Cardiac fibroblast (primary cell): ENCODE measurements at places on chromosomes 5 and 9.

- no peak for DNase-seq
Observed at GRCh38 chr9:6656614-6657300, 11.2 kb upstream of the GLDC start.

- peak; percentile 56 for DNase-seq
Observed at GRCh38 chr5:167671176-167671575, 620.3 kb upstream of the WWC1 start.

- DNase-seq = no peak
Observed at GRCh38 chr9:87406543-87407166, 91.0 kb upstream of the DAPK1 start.

GRCh38 chr5:50792843-50793242, 126.4 kb downstream of the PARP8 start:
- no peak for DNase-seq

GRCh38 chr5:154758493-154758892, 3.3 kb downstream of the LARP1 start:
- DNase-seq = no peak

GRCh38 chr9:34684816-34685215, 6.3 kb downstream of the CCL19 start:
- DNase-seq = no peak

GRCh38 chr5:77851176-77852067, 75.3 kb upstream of the TBCA start:
- DNase-seq = peak; percentile 34

- peak; percentile 27 for DNase-seq
Observed at GRCh38 chr9:89606624-89607311, 2.0 kb downstream of the GADD45G start.

- DNase-seq = no peak
Observed at GRCh38 chr5:61207884-61208283, 45.6 kb upstream of the SMIM15 start.

GRCh38 chr5:66922881-66923280, 273.7 kb downstream of the CD180 start:
- DNase-seq = no peak

DNA sequence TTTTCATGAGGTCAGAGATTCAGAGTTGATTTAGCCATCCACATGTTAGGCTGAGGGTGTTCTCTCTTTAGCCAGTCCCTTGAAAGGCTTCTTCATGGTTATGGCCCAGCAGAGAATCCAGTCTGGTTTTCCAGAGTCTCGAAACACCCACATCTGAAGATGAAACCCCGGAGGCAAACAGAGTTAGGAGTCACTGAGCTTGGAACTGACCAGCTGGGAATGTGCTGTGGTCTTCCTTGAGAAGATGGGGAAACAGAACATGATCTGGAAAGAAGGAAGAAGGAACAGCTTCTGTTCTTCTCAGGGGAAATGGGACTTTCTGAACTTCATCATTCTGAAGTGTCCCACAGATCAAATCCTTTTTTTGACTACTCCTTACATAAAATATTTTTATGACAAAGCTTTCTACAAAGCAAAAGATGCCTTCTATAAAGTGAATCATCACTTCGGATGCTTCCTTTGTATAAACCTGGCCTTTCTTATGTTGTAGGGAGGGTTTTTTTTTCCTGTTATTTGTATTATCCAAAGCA, 45.4 kb downstream of the ZNF618 start:
- peak; percentile 14 for DNase-seq

DNA sequence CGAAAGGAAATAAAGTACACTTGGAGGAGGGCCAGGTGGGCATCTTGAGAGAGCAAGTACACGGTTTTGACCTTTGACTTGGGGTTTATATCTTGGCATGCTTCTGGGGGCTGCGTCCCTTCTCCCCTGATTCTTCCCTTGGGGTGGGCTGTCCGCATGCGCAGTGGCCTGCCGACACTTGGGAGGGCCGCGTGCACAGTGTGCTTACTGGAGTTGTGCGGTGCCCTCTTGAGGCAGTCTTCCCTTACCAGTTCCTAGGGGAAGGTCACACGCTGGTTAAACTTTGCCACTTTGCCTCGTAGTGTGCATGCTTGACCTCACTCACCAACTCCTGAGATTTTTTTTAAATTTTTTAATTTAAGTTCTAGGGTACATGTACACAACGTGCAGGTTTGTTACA, 4.3 kb upstream of the CLPTM1L start:
- no peak for DNase-seq

- no peak for DNase-seq
Observed at GRCh38 chr5:87074934-87075541, 192.6 kb upstream of the RASA1 start.

DNA sequence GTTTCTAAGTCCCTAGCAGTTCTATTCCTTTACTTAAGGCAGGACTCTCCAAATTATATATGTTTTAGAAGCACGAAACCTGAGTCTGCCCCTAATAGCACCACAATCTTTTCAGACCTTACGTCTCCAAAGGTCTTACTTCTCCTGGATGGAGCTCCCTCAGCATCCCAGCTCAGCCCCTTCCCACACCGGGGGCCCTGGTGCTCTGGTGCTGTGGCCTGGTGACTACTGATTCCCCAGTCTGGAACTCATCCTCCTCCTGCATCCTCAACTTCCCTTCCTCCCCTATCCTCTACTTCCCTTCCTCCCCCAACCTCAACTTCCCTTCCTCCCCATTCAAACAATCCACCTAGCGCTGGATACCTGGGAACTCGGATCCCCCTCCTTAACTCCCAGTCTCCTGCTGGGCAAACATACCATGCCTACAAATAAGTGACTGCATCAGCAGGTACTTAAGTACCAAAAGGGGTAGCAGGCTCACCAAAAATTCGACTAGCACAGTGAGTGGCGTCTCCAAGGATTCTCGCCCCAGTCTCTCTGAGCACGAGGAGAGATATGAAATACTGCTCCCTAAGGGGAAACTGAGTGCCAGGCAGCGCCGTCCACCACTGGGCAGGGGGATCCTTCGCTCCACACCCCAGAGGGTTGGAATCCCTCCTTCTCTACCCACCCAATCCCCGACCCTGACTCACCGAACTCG, 831 bp downstream of the IGFBPL1 start:
- no peak for DNase-seq

- DNase-seq = no peak
Observed at GRCh38 chr9:89437772-89438171, 60.1 kb downstream of the SEMA4D start.

- DNase-seq = no peak
Observed at GRCh38 chr5:65796751-65797316, 74.8 kb downstream of the NLN start.

- no peak for DNase-seq
Observed at GRCh38 chr5:80738466-80738865, 83.7 kb upstream of the DHFR start.

DNA sequence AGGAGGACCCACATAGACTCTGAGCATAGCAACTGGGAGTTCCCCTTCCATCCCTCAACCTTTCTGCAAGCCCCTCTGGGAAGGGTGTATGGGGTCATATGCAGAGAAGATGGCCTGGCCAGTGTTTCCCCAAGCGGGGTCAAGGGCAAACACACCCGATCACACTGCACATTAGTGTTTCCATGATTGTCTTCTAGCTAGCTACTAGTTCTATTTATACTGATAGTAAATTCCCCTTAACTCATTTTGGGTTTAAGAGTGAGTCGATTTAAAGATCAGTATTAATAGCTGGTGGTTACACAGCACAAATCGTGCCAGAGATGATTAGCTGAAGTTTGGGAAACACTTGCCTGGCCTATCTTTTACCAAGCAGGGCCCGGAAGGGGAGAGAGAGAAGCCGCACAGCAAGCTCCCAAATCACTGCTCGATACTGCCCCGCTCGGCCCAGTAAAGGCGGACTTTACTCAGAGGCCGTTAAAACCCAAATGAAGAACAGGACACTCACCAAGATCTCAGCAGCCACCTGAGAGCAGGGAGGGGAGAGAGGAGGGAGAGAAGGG, 29.4 kb upstream of the TNIP1 start:
- DNase-seq = no peak

DNA sequence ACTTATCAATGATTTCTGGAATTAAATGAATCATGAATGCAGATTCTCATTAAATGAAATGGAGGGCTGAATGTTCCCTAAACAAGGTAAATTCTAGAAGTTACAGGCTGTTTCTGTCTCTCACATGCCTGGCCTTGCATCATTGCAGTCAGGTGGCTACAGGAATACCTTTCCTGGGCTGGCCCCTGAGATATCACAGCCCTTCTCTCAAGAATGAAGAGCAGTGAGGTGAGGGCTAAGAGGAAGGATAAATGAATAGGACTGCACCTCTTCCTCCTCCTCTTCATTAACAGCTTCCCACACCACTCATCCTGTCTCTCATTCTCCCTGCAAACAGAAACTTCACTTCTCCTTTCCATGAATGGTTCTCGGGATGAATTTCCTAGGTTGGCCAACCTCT, 22.5 kb downstream of the ARHGEF28 start:
- DNase-seq = no peak

- no peak for DNase-seq
Observed at GRCh38 chr9:91208419-91208745, 153.3 kb downstream of the AUH start.

- peak; percentile 84 for DNase-seq
Observed at GRCh38 chr5:130337179-130337888, 433.1 kb downstream of the CHSY3 start.
